ENCODE measurements at places on chromosomes 4 and X. TPM values are rescaled to one million over a fixed set of nuclear protein-coding genes. Genes with fewer than 3 reads are reported as not detected.

Gene PRR32
- 7.0 TPM for polyA plus RNA-seq

Gene CA5B
- 15.4 TPM for polyA plus RNA-seq

GRCh38 chr4:123892368-123892976 is 495.9 kb downstream of the SPRY1 start:
- no peak for DNase-seq

GRCh38 chr4:23999714-24000469 is 110.0 kb upstream of the PPARGC1A start:
- DNase-seq = no peak

Gene EBP
- 37.5 TPM for polyA plus RNA-seq

Gene CYTL1
- polyA plus RNA-seq = 34.7 TPM

DNA sequence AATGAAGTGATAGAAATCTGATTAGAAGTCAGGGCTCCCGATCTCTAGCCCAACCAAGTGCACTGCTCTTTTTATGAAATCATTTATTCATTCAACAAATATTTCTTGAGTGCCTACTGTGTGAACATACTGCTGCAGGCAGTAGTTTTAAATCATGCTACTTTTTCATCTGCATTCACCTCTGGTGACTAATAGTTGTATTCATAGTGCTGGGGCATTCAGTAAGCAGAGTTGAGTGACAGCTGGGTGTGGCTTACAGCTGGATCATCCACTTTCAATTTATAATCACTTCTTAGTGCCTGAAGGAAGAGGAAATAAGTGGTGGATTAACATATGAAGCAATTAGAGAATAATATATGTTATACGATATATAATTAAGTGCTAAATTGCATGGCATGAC is 94.1 kb upstream of the HPRT1 start:
- DNase-seq = no peak

DNA sequence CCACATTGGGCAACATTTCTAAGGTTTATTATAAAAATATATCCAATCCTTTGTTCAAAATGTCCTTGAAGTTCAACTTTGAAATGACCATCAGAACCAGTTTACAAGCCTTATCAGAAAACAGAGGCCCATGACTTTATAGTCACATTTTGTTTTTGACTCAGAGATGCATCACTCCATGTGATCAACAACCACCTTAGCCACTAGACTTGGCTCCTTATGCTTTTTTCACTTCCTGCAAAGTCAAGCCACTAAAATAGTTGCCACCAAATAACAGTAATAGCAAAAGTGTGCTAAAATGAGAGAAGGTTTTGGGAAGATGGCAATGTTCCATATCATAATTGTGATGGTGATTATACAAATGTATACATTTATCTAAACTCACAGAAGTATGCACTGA is 181.7 kb downstream of the MAML3 start:
- DNase-seq = no peak

- DNase-seq = no peak
Measured at GRCh38 chr4:174437749-174438148, 84.5 kb downstream of the HPGD start.

DNA sequence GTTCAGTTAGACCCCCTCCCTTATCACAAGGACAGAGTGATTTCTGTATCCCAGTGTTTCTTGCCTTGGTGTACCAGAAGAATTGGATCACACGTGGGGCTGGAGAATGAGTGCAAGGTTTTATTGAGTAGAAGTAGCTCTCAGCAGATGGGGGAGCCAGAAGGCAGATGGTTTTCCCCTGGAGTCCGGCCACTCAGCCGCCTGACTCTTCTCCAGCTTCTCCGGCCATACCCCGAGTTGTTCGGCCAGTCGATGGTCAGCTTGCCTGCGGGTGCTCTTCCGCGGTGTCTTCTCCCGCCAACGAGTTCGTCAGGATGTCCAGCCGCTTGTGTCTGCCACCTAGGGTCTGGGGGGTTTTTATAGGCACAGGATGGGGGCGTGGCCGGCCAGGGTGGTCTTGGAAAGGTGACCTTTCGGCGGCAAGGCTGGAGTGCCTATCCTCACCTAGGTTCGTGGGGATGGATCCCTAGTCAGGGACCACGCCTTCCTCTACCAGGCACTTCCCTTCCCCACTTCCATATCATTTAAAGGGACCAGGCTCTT is 14.5 kb downstream of the GAB1 start:
- no peak for DNase-seq

DNA sequence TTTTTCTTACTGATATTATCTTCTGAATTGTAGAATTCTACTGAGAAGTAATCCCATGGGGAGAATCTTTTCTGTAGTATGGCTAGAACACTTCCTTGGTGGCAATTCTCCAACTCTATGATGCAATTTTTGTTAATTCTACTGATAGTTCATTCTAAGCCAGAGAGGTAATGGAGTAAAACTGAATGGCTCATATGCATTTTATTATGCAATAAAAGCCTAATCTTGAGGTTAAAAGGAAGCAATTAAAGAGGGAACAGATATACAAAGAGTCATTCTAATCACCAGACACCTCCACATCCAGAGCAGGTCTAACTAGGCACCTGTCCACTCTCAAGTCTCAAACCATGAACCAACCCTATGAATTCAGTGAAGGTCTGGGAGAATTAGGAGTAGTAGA is 9.7 kb downstream of the RAP2C start:
- peak; percentile 21 for DNase-seq

- no peak for DNase-seq
Measured at GRCh38 chr4:123073650-123074049, 151.3 kb upstream of the NUDT6 start.

DNA sequence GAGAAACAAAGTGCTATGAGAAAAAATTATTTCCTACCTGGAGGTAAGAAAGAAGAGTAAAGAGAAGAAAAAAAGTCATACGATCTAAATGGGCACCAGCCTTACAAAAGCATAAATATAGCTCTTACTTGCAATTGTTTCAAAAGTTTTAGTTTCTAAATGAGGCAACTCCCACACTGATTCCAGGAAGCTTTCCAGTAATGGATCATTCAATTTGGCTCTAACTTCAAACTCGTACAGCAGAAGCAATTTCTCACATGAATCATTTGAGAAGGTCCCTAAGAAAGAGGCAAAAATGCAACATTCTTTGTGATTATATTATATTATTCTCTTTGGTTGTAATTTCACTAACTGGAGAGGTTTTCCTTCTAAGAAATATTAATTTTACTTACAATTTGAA is 109.9 kb downstream of the DLG3 start:
- no peak for DNase-seq

DNA sequence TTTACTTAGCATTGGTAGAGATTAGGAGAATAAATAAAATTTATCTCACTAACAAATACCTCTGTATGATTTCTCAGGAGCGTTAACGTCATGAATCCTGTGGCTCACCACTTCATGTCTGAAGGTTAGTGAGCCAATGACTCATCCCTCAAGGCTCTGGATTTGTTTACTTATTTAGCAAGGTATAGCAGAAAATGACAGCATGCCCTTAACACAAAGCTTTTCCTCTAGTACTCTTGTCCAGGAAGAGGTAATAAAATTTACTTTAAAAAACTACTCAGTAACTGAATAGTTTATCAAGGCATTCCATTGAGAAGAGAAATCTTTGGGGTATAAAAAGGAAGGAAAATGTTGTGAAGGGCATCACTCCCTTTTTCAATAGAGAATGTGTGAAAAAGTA is 823.8 kb downstream of the CCSER1 start:
- no peak for DNase-seq

- no peak for DNase-seq
Measured at GRCh38 chrX:135408794-135409193, 12.9 kb upstream of the SMIM10L2A start.

DNA sequence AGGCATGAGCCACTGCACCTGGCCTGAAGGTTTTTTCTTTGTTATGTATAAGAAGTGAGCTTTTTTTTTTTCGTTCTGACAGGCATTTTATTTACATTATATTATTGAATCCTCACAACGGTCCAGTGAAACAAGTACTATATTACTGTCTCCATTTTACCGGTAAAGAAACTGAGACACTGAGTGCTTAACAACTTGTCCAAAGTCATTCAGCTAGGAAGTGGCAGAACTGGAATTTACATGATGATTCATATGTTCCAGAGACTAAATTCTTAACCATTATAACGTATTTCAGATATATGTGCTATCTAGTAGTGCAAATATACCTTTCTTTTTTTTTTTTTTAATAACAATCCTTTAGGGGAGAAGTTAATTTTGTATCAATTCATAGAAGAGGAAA is 18.4 kb upstream of the SLC6A14 start:
- DNase-seq = no peak

GRCh38 chr4:25938787-25939186 is 24.8 kb downstream of the SMIM20 start:
- DNase-seq = no peak

DNA sequence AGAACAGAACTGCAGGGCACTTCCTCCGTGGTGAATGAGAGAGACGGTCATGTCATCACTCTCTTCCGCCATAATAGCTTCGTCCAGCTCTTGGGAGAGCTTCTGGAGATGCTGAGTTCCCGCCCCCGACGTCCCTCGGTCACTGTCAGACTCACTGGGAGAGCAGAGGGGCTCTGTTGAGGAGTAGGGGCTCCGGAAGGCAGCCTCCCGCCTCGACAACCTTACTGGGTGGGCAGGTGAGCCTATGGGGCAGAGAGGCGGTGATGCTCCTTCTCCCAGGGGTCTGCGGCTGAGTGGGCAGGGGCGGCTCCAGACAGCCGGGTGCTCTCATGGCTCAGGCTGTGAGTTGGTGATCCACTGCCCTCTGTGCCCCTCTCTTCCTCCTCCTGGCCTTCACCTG is 25.8 kb upstream of the ARHGEF38 start:
- DNase-seq = no peak

DNA sequence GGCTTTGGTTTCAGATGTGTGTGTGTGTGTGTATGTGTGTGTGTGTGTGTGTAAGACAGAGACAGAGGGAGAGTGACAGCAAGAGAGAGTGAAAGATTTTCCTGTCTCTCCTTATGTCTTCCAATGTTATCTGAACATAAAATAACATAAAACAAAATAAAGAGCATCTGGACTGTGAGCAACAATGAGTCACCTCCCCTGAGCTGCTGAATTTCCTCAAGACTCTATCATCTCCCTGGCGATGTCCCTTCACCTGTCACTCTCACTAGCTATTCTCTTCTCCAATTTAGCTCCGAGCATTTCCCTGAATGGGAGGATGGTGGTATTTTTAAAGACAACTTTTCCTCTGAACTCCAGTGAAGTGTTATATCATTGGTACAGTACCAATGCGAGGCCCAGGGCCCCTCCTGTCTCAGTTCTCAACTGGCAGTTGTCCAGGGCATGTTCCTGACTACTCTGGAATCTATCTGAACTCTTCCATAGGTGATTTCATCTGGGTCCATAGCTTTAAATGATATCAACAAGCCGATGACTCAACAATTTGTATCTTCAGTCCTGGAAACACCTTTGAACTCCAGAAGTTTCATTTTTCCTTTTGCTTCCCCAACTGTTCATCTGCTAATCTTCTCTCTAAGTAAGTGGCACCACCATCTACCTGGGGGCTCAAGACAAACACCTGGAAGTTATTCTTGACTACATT is 195.0 kb upstream of the CLNK start:
- no peak for DNase-seq

Gene HCFC1
- 29.9 TPM for polyA plus RNA-seq

Gene RAB41
- polyA plus RNA-seq = 1.3 TPM

DNA sequence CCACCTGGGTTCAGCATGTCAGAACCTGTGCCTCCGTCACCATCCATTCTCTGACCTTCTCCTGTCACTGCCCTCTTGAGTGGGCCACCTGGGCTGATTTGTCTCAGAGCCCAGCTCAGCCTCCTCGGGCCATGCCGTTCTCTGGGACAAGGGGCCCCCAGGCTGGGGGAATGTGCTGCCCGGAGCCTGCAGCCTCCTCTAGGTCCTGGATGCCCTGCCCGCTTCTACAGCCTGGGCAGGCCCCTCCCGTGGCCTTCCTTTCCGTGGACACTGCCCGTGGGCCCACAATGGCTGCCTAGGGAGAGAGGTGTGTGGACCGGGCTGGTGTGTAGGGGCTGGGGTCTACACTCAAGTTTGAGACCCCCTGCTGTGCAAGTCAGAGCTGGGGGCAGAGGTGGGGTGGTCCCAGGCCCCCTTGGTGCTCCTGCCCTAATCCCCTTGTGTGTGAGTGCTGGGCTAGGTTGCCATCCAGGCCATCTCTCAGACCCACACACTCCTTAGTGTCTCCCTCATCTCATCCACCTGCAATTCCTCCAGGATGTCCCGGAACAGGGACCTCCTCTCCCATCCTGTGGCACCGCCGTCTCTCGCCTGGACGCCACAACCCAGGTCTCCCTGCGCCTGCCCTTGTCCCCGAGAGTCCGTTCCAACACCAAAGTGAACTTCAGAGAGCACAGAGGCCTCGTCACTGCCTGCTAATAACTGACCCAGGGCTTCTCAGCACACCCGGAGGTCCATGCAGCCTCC is 12.4 kb downstream of the PSAPL1 start:
- DNase-seq = no peak

Gene USP17L24
- polyA plus RNA-seq = not detected

DNA sequence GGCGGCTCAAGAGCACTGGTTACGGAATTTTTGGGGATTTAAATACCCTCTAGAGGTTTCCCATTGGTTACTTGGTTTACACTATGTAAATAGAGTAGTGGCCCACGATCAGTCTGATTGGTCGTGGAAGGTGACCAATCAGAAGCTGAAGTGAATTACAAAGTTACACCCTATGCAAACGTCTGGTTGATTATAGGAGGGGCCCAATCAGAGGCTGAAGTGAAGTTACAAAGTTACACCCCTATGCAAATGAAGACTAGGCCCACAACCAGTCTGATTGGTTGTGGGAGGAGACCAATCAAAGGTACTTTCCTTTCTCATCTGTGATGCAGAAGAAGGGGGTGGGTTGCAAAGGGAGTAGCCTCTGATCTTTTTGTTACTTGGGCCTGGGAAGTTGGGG is 45.1 kb upstream of the HSD17B10 start:
- DNase-seq = no peak

- DNase-seq = no peak
Measured at GRCh38 chr4:64821219-64821976, 412.1 kb upstream of the TECRL start.

Gene LAP3
- polyA plus RNA-seq = 63.9 TPM

Gene POU4F2
- polyA plus RNA-seq = not detected

- no peak for DNase-seq
Measured at GRCh38 chrX:41596596-41596995, 92.2 kb upstream of the GPR34 start.

DNA sequence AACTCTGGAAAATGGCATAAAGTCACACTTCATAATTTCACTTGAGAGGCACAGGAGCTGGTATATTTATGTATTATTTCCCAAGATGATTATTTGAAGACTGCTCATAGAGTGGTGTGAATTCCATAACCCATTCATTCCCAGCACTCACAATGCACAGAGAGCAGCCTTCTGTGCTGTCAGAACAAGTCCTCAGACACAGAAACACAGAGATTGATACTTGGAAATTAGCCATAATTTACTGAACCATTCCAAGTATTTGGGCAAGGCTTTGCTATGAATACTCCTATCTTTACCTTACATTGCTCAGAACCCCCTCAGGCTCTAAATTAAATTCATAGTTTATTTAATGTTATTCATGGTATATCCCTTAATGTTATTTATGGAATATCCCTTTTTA is 53.6 kb downstream of the PABPC4L start:
- no peak for DNase-seq

- no peak for DNase-seq
Measured at GRCh38 chrX:68261060-68261672, 172.1 kb downstream of the OPHN1 start.

- no peak for DNase-seq
Measured at GRCh38 chr4:7068883-7069282, 1.0 kb upstream of the GRPEL1 start.
